ENCODE measurements at places on chromosomes 4 and X.

GRCh38 chr4:102247041-102247440 is 98.2 kb downstream of the SLC39A8 start:
- no peak overlapping the region for H3K27ac ChIP-seq
- peaks cover 3% of the 10 kb centered on the region for H3K27me3 ChIP-seq
- peaks cover 3% of the 10 kb centered on the region for H3K4me1 ChIP-seq
- no peak overlapping the region for H3K4me3 ChIP-seq
- DNase-seq: no peak
- no peaks in the 10 kb centered on the region for H3K36me3 ChIP-seq

DNA sequence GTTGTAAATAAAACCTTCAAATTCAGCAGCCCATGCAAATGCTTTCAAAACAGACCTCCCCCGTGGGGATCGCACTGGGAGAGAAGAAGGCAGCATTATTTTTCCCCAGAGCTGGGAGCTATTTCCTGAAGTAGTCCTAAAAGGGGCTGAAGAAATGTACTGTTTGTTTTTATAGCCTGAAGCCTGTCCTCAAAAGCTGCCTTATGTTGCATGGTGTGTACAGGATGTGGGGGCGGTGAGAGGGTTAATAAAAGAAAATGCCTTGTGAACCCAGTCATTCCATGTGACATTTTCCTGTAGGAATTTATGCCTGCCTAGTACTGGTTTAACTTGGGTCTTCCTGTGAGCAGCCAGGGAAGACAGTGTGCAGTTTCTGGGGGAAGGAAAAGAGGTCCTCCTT is 144.1 kb downstream of the SOWAHB start:
- H3K4me1 ChIP-seq: peaks cover 7% of the 10 kb centered on the region
- DNase-seq: no peak
- H3K4me3 ChIP-seq: no peak overlapping the region
- no peak overlapping the region for H3K27ac ChIP-seq

DNA sequence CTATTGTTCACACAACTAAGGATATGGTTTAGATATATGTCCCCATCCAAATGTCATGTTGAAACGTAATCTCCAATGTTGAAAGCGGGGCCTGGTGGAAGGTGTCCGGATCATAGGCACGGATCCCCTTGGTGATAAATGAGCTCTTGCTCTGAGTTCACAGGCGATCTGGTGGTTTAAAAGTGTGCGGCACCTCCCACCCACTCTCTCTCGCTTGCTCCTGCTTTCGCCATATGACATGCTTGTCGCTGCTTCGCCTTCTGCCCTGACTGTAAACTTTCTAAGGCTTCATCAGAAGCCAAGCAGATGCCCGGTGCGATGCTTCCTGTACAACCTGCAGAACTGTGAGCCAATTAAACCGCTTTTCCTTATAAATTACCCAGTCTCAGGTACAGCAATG is 128.5 kb downstream of the NFKB1 start:
- H3K4me1 ChIP-seq: peaks cover 68% of the 10 kb centered on the region
- H3K4me3 ChIP-seq: peak overlapping the region; percentile 44
- H3K36me3 ChIP-seq: peaks cover 12% of the 10 kb centered on the region
- peak overlapping the region; percentile 73 for H3K27ac ChIP-seq
- H3K27me3 ChIP-seq: no peaks in the 10 kb centered on the region

- no peaks in the 10 kb centered on the region for H3K36me3 ChIP-seq
- H3K4me1 ChIP-seq: no peaks in the 10 kb centered on the region
- no peak overlapping the region for H3K27ac ChIP-seq
- no peak for DNase-seq
Observed at GRCh38 chrX:21730026-21730425, 27.9 kb downstream of the SMPX start.

GRCh38 chrX:12987900-12988594 is 13.1 kb downstream of the TMSB4X start:
- peaks cover 66% of the 10 kb centered on the region for H3K4me1 ChIP-seq
- H3K36me3 ChIP-seq: peaks cover 4% of the 10 kb centered on the region
- peaks cover 4% of the 10 kb centered on the region for H3K27me3 ChIP-seq

DNA sequence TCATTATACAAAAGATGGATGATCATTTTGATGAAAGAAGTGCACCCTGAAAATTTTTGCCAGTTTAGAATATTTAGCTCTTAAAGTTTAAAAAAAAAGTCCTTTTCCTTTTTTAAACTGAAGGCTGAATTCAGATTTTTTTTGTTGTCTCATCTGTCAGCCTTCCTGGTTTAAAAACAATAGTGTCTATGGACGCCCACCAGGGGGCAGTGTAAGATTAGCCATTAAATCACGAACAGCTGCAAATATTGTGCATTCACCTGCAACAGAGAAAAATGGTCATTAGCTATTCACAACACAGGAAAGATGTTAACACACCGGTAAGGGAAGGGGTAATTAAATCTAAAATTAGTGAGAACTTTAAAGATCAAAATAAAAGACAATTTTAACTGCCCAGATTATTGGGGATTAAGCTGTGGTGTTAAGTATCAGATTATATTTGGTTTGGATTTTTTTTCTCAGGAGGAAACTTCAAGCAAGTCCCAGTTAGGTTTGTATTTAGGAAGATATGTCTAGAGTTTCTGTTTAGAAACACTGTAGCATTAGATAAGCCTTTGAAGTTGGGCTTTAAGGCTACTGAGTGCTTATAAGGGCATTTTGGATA is 4.4 kb upstream of the CXorf38 start:
- H3K4me3 ChIP-seq: no peak overlapping the region
- H3K27me3 ChIP-seq: no peaks in the 10 kb centered on the region
- H3K36me3 ChIP-seq: peaks cover 1% of the 10 kb centered on the region
- peaks cover 5% of the 10 kb centered on the region for H3K4me1 ChIP-seq

GRCh38 chr4:169398316-169398715 is 127.6 kb upstream of the SH3RF1 start:
- H3K4me1 ChIP-seq: no peaks in the 10 kb centered on the region
- DNase-seq: no peak
- H3K27me3 ChIP-seq: no peaks in the 10 kb centered on the region

DNA sequence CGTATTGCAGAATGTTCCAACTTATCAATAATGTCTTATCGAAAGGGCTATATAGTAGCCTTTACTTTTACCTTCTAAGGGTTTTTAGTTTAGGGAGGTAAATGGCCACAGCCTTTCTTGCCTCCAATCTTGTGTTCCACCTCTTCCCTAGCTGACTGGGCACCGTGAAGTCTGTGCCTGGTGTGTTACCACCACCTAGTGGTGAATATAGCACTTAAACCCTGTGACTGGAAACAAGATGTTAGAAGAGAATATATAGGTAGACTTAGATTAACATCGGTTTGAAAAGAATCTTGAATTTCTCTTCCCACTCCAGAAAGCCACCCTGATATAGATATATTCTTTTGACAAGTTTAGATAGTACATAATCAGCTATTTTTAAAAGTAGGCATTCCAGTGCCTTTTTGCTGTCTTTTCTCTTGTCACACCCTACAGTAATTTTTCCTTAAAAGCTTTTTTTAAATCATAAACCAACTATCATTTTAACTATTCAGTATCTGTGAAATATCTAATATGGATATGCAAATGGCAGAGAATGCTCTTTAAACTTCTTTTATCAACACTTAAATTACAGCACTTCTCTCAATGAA is 27.8 kb upstream of the ADH7 start:
- peak; percentile 37 for DNase-seq
- H3K4me3 ChIP-seq: no peak overlapping the region
- no peaks in the 10 kb centered on the region for H3K36me3 ChIP-seq
- peaks cover 21% of the 10 kb centered on the region for H3K27me3 ChIP-seq

DNA sequence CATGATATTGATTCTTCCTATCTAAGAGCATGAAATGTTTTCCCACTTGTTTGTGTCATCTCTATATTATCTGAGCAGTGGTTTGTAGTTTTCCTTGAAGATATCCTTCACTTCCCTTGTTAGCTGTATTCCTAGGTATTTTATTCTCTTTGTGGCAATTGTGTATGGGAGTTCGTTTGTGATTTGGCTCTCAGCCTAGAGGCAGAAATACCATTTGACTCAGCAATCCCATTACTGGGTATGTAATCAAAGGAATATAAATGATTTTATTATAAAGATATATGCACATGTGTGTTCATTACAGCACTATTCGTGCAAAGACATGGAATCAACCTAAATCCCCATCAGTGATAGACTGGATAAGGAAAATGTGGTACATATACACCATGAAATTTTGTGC is 172.7 kb upstream of the IL15 start:
- DNase-seq: no peak
- H3K27ac ChIP-seq: no peak overlapping the region
- H3K27me3 ChIP-seq: no peaks in the 10 kb centered on the region
- H3K4me1 ChIP-seq: no peaks in the 10 kb centered on the region
- no peaks in the 10 kb centered on the region for H3K36me3 ChIP-seq

- peaks cover 23% of the 10 kb centered on the region for H3K36me3 ChIP-seq
- H3K27ac ChIP-seq: peak overlapping the region; percentile 93
- H3K4me1 ChIP-seq: peaks cover 15% of the 10 kb centered on the region
- H3K4me3 ChIP-seq: peak overlapping the region; percentile 55
- H3K27me3 ChIP-seq: no peaks in the 10 kb centered on the region
Observed at GRCh38 chr4:102988429-102989020, 31.0 kb downstream of the SLC9B1 start.

Data from activated naive CD8-positive, alpha-beta T cell treated with anti-CD3 and anti-CD28 coated beads for 36 hours (primary cell).